ENCODE measurements at places on chromosomes 4 and X.

DNA sequence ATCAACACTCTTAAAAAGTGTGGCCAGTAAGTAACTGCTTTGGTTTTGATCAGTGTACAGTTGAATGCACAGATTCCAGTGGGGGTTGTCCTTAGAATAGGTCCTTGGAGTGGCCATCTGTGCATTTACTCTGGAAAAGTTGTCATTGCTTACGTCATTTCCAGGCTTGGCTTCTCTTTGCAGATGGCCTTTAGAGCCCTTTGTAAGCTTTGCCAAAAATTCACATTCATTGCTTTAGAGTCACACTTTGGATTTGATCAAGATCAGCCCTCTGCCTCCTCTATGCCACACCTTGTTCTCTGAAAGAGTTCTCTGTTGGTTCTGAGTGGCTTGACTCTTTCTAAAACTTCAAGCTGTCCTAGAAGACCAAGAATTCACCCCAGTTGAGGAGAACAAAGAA, 83.9 kb downstream of the MAMLD1 start:
- no peak for DNase-seq

DNA sequence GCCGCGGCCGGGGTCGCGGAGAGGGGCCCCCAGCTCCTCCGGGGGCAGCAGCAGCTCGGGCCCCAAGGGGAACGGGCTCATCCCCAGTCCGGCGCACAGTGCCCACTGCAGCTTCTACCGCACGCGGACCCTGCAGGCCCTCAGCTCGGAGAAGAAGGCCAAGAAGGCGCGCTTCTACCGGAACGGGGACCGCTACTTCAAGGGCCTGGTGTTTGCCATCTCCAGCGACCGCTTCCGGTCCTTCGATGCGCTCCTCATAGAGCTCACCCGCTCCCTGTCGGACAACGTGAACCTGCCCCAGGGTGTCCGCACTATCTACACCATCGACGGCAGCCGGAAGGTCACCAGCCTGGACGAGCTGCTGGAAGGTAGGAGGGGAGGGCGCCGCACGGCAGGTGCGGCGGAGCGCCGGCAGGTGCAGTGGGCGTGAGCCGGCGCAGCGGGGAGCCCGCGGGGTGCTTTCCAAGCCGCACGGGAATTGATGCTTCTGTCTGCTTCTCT, 886 bp downstream of the DCLK2 start:
- peak; percentile 24 for DNase-seq

- no peak for DNase-seq
Observed at GRCh38 chr4:102534845-102535244, 33.7 kb downstream of the NFKB1 start.

- no peak for DNase-seq
Observed at GRCh38 chr4:157231525-157231924, 11.0 kb downstream of the GRIA2 start.

GRCh38 chr4:177673985-177674489, 231.8 kb upstream of the AGA start:
- no peak for DNase-seq

DNA sequence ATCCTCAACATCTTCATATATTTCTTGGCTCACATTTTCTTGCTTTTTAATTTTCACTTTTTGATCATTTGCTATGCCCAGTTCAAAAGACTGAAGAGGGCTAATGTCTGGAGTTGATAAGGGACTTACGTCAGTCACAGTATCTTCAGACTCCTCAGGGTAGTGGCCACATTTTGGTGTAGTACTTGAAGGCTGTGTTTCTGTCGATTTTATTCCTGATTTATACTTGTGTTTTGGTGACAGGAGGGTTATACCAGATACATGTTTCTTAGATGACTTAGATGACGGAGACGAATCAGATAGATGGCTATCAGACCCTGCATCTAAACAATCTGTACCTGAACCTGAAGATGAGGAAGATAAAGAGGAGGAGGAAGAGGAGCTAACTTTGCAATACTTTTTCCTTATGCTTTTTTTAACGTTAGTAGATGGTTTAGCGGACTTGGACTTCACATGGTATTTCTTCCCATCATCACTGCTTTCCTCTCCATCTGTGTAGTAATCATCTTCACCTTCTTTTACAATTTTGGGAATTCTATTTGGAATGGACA, 13.4 kb downstream of the CFAP97 start:
- DNase-seq: no peak

GRCh38 chr4:184838249-184839074, 12.7 kb upstream of the ACSL1 start:
- DNase-seq: no peak

DNA sequence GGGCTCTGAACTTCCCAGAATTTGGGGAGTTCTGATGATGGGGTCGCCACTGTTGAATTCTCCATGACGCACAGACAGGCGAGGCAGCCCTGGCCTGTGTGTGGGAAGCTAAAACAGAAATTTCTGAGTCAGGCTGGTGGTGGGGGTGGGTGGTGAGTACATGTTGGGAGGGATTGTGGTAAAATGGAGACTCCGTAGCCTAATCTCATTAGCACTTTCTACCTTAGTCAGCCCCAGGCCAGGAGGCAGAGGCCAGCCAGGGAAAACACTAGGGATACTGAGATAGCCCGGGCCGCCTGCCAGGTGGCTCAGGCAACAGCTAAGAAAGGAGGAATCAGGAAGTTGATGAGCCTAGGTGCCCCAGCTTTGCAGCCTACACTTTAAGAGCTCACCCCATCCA, 39.3 kb upstream of the NHSL2 start:
- no peak for DNase-seq

- no peak for DNase-seq
Observed at GRCh38 chr4:37812713-37813112, 13.8 kb upstream of the PGM2 start.

DNA sequence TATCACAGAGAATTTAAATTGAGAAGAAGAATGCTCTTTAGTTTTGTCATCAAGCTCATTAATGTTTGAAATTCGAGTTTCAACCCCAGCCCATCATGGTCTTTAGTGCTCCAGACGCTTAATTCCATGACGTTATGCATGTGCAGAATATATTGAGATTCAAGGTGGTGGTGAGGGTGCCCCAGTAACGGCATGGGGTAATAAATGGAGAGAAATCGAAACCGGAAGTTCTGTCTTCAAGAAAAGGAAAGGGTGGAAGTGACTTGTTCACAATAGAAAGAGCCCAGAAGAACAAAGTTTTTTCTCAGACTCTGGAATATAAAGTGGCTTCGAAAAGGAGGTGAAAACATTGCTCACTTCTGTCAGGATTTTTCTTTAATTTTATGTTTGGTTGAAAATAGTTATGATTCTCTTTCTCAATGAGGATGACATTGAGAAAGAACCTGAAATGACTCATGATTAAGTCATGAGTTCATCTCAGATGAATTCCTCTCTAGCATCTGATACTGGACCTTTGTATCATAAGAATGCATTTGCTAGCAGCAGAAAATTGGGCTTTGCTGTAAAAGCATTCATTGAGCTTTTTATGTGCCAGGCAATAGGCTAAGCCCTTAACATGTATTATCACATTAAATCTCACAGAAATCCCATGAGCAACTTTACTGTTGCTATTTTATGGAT, 779 bp upstream of the DDX60L start:
- DNase-seq: peak; percentile 68

GRCh38 chr4:93764639-93765246, 63.8 kb upstream of the ATOH1 start:
- DNase-seq: peak; percentile 30

GRCh38 chrX:70613295-70613694, 168.7 kb downstream of the DLG3 start:
- no peak for DNase-seq

DNA sequence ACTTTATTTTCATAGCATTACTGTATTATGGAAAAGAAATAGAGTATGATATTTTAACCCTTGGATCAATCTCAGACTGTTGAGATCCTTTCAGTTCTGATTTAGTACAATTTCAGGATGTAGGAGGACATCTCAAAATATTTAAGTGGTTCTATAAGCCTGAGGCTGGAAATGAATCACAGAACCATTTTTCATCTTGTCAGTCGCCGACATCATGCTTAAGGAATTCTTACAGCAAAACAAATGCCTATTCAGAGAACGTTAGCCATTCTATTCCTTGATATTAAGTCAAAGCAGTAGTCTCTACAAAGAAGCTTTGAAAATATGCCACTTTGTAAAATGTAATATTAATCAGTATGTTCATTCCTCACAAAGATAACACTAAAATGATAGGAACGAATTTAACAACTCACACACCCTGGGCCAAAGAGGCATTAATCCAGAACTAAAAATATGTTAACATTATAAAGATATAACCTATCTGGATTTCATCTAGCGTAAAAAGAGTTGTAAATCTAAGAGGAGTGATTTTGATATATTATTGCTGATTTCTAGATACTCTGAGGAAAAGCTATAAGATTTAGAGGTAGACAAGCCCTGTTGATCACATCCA, 152.0 kb downstream of the GASK1B start:
- no peak for DNase-seq

DNA sequence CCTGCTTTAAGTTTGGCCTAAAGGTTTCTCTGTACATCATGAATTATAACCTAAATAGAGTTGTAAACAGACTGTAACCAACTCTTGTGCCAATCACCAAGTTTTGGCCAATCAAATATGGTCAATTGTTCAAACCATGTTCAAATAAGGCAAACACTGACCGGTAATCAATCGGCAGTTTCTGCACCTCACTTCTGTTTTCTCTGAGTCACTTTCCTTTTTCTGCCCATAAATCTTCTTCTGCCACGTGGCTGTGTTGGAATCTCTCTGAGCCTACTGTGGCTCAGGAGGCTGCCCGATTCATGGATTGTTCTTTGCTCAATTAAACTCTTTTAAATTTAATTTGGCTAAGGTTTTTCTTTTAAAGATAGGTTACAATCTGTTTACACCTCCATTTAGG, 16.5 kb upstream of the ENPP6 start:
- DNase-seq: no peak

- no peak for DNase-seq
Observed at GRCh38 chrX:53056292-53056691, 7.7 kb downstream of the GPR173 start.

GRCh38 chr4:63663870-63664269, 745.4 kb downstream of the TECRL start:
- no peak for DNase-seq

DNA sequence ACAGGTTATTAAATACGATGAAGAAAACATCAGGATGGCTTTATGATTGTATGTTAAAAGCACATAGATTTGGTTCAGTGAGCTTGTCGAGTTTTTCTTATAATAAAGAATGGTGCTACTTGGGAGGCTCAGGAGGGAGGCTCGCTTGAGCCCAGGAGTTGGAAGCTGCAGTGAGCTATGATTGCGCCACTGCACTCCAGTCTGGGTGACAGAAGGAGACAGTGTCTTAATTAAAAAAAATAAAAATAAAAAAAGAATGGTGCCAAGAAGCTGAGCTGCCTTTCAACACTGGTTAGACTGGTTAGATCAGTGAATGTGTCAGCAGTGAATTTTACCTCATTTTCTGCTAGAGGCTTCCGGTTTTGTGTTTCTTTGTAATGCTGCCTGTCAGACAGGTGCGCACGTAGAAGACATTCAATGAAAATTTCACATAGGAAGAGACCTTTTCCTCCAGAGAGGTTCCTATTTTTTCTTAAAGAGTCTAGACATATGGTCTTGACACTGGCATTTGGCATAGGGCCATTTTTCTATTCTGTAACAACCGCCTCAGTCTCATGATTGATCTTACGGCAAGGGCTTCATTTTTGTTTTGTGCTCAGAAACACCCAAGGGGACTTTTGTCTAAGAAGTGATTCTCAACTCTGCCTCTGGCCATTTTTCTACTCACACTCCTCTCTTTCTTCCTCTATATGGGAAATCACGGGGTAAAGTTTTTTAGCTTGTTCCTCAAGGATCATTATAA, 15.0 kb upstream of the ARSF start:
- no peak for DNase-seq

DNA sequence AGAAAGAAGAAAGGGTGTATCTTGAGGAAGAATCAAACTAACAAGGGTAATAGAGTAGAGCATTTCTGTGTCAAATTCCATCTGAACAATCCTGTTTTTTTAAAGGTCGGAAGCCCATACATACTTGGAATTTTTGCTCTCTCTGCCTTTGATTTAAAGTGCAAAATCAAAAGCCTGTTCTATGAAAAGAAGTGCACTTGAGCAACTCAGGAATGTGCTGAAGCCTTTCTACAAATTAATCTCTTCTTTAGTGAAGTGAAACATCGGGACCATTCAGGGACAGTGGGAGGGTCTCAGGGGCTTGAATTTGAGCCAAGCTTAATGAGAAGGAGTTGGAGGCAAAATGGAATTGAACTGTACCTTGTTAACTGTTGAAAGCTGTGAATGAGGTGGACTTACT, 1008.5 kb upstream of the LCORL start:
- DNase-seq: no peak

DNA sequence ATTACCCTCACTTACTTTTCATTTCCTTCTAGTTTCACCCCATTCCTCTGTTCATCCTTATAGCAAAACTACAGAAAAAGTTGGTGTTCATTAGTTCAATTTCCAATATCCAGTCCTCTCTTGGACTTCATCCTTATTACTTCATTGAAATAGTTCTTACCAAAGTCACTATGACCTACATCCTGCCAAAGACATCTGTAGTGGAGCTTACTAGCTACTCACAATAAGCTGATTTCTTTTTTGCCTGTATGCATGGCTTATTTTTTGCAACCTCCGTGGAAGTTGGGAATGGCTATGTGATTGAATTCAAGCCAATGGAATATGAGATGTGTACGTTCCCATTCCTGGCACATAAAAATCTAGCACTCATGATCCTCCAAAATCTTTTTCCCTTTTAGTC, 4.6 kb upstream of the CDKL2 start:
- no peak for DNase-seq

DNA sequence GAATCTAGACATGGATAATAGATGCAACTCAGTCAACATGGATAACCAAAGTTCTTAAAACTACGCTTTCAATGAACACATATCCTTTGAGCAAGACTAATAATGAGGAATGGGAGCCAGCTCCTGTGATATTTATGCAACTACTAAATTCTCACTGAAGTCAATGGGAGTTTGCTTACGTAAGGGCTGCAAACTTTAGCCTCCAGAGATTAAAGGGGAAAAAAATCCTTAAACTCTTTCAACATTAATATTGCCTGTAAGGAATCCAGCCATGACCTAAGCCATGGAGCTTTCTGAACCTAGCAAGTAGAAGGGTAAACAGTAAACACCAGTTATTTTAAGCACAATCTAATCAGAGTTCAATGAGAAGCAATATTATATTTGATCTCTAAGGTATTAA, 125.2 kb upstream of the PITX2 start:
- DNase-seq: no peak

DNA sequence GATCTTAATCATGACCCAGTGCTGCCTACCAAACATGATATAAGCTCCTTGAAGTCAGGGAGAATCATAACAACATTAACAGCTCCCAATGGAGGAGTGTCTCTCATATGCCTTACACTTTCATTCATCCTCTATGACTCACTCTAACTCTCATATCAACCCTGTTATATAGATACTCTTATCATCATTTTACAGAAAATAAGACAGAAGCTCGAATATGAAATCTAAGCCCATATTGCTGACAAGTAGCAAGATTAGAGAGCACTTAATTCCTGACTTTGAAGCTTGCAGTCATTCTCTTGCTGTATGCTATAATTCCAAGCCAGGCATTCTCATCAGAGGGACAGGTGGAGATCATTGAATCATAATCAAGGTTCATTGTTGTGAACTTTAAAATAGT, 476.7 kb upstream of the ATOH1 start:
- no peak for DNase-seq

- no peak for DNase-seq
Observed at GRCh38 chrX:21885568-21885967, 29.8 kb downstream of the YY2 start.

GRCh38 chr4:119728692-119729593, 100.3 kb upstream of the PDE5A start:
- no peak for DNase-seq

Measured in activated CD4-positive, alpha-beta T cell treated with anti-CD3 and anti-CD28 coated beads, Interleukin-2, amount 10 ng/mL, durations not matched to agents 7 days and 5 days (primary cell).